ENCODE measurements at places on chromosomes 4 and X. TPM values are rescaled to one million over a fixed set of nuclear protein-coding genes. Genes with fewer than 3 reads are reported as not detected.

Gene IL1RAPL1
- total RNA-seq: under 0.01 TPM

Gene F11
- not detected for total RNA-seq

Gene PRR32
- total RNA-seq: not detected

Gene TRO
- 38.8 TPM for total RNA-seq

Gene ALAS2
- total RNA-seq: 4.6 TPM

Gene FGFR3
- total RNA-seq: 0.54 TPM

Gene GLOD5
- total RNA-seq: 0.27 TPM

Gene PDE5A
- total RNA-seq: 1.3 TPM

Gene TLR6
- total RNA-seq: 4.3 TPM

Gene CT45A5
- total RNA-seq: not detected

Gene SPANXC
- not detected for total RNA-seq

- DNase-seq: no peak
Measured at GRCh38 chr4:5014007-5014682, 5.1 kb downstream of the CYTL1 start.

DNA sequence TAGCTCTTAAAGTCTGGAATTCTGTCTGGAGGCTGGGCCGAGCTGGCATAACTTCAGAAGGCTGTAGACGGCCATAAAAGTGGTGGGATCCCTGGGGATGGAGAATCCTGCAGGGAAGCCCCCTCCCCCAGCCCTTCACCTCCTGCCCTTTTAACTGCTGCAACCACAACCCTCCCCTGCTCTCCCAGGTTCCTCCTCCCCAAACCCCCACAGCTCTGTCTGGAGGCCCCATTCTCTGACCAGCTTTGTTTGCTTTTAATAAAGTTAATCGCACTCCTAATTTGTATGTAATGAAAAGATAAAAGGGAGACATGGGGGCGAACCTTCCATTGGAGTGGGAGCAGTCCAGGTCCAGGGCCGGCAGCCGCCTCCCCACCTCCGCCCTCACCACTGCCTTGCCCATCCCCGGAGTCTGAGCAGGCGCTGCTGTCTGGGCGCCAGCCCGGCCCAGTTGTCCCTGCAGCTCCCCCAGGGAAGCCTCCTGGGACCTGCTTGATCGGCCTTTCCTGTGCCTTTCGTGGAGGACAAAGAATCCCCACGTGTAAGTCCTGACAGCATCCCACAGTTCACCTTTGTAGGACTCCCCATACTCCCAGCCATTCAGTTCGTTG lies 84.3 kb downstream of the PJA1 start:
- DNase-seq: no peak

GRCh38 chrX:22712942-22713341 lies 286.8 kb upstream of the DDX53 start:
- no peak for DNase-seq

GRCh38 chr4:22091352-22091717 lies 142.8 kb upstream of the KCNIP4 start:
- DNase-seq: no peak

- DNase-seq: no peak
Measured at GRCh38 chr4:36164900-36165630, 79.2 kb downstream of the ARAP2 start.

GRCh38 chr4:124777007-124777406 lies 64.5 kb upstream of the ANKRD50 start:
- no peak for DNase-seq

- no peak for DNase-seq
Measured at GRCh38 chrX:44829832-44830231, 14.0 kb upstream of the DUSP21 start.

GRCh38 chr4:110484767-110485166 lies 8.8 kb downstream of the ENPEP start:
- DNase-seq: no peak

DNA sequence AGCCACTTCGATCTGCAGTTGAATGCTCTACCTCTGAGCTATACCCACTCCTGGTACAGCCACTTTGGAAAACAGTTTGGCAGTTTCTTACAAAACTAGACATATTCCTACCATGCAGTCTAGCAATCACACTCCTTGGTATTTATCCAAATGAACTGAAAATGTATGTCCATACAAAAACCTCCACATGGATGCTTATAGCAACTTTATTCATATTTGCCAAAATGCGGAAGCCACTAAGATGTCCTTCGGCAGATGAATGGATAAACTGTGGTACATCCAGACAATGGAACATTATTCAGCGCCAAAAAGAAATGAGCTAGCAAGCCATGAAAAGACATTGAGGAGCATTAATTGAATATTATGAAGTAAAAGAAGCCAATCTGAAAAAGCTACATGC lies 45.3 kb downstream of the PCYT1B start:
- no peak for DNase-seq

DNA sequence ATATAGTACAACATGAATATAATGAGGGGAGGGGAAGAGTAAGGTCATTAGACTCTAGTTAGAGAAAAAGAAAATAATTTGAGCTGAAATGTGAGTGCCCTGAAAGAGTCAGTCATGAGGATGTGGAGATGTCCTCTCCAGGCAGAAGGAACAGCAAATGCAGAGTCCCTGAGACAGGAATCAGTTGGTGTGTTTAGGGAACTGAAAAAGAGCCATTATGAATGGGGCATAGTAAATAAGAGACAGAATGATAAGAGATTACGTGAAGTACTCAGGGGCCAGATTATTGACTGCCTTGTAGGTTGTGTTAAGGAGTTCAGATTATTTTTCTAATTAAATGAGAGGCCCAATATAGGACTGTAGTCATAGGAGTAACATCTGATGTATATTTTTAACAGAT lies 147.0 kb downstream of the PDLIM5 start:
- no peak for DNase-seq

DNA sequence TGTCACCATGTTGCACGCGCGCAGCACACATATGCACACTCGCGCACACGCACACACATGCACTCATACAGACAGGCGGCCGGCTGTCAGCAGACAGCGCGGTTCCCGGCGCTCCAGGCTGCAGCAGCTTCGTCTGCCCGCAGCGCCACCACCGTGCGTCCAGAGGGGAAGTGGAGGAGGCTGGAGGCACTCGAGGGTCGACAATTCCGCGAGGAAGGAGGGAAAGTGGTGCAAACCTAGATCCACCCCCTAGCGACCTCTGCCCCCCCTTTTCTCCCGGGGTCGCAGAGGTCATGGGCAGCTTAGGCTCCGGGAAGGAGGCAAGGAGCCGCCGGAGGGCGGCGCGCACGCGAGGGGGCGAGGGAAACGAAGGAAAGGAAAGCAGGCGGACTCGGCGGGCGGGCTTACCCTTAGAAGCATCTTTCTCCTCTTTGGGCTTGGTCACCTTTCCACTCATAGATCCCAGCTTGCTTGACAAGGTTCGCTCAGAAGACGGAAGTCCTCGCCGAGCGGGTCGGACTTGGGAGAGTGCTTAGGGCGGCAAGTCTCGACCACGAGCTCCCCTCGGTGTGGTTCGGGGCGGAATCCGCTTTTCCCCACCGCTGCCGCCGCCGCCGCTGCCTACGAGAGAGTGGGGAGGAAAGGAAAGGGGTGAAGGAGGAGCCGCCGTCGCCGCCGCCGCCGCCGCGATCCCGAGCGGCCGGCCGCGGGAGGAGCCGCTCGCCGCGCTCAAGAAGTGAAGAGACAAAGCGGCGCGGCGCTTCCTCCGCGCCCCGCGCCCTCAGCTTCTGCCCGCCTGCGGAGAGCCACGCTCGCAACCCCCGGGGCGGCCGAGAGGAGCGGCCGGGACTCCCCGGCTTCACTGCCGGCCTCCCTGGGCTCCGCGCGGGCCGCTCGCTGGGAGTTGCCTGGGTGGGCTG lies 326.6 kb upstream of the F9 start:
- no peak for DNase-seq

DNA sequence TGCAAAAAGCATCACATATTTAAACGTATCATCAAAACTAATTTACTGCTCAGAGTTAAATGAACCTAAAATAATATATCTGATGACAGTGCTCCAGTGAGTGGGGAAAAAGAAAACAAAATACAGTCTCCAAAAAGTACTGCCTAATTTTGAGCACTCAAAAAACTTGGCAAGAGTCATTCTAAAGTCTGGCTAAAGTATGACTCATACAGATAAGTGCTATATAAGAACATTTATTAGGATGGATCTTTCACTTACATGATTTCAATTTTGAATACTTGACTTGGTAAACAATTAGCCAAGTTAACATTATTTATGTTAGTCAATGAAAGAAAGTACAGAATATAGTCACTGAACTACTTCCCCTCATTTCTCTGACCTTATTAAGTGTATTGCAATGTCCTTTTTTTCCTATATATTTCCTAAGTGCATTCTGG lies 27.2 kb downstream of the FBXO8 start:
- no peak for DNase-seq

DNA sequence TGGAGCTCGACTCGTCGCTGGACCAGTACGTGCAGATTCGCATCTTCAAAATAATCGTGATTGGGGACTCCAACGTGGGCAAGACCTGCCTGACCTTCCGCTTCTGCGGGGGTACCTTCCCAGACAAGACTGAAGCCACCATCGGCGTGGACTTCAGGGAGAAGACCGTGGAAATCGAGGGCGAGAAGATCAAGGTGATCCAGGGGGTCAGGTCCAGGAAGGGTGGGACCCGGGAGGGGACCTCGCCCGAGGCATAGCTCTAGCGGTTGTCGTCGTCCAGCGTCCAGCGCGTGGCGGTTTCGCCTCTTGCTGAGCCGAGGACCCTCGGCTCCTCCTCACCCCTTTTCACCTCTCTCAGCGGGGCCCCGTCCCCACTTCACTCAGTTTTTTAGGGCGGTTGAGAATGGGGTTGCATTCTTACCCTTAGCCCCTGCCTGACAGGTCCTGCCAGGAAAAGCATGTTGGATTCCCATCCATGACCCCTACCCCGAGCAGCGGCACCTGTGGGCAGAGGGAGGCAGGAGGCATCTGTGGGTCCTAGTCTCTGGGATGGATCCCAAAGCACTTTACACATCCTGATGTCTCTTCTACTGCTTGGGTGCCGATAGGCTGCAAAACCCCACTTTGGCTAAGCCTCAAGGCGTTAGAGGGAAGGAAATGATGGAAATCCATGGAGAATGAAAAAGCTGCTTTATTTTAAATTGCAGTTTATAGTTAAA lies 524 bp downstream of the RAB33A start:
- DNase-seq: no peak

- DNase-seq: no peak
Measured at GRCh38 chr4:66059556-66059955, 389.3 kb upstream of the EPHA5 start.

- no peak for DNase-seq
Measured at GRCh38 chrX:150513544-150513943, 54.9 kb upstream of the MTM1 start.

GRCh38 chr4:156976147-156976546 lies 4.5 kb upstream of the PDGFC start:
- DNase-seq: no peak

GRCh38 chr4:119209077-119209476 lies 3.4 kb upstream of the USP53 start:
- DNase-seq: no peak

DNA sequence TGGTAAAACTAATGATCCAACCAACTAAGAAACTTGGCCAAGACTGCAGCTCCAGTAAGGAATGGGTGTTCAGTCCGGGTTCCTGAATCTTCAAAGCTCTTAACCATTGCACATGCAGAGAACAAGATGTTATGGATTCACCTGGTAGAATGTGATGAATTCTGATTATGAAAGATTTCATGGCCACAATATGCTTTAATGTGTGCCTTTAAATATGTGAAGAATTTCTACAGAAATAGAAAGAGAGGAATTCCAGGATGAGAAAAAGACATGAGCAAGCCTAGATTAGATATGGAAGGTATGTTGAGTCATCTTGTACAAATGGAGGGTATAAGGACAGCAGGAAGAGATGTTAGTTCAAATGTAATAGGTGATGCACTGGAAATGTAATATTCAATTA lies 472.2 kb upstream of the TENM3 start:
- DNase-seq: no peak

DNA sequence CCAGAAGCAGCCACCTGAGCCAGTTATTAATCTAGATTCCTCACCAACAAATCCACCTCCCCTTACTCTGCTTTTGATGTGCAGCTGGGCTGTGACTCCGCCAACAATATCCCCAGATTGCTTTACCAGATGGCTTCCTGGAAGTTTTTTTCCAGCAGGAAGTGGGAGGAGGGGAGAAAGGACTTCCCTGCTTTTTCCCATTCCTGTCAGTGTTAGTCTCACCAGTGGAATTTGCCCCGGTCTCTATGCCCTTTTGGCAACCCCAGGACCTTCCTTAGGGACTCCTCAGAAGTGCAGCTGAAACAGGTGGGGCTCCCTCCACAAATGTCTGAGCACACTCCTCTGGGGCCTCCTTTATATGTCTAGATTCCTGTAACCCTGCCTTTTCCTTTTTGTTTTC lies 465.2 kb upstream of the IGFBP7 start:
- no peak for DNase-seq

DNA sequence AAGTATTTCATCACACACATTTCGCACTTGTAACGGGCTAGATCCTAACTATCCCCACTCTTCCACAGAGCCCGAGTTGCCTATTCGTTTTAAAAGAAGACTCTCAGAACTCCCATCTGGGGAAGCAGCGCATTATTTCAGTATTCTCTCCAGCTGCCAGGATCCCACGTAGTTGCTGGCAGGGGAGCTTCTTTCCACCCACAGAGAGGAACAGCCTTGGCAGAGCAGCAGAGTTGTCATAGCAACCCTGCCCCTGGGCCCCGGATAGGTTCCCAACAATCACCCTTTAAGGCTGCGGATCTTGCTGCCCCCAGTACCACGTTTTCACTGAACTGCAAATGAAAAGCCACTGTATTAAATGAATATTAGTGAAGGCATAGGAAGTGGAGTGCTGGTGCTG lies 106.7 kb downstream of the GPM6A start:
- DNase-seq: no peak

DNA sequence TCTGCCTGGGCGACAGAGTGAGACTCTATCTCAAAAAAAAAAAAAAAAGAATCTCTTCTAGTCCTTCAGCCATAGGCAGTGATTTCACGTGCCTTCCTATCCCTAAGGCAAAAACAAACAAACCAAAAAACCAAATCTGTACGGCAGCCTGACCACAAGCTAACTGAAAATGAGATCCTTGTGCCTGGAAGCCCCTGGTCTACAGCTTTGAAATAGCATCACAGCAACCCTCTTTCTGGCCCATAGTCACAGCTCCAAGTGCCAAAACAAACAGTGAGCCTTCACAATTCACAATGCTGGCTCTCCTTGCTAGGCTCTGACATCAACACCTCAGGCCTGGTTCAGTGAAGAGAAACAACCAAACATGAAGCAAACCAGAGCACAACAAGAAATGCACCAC lies 46.1 kb downstream of the TMEM150C start:
- no peak for DNase-seq

- DNase-seq: no peak
Measured at GRCh38 chr4:151866592-151866918, 105.7 kb upstream of the GATB start.

DNA sequence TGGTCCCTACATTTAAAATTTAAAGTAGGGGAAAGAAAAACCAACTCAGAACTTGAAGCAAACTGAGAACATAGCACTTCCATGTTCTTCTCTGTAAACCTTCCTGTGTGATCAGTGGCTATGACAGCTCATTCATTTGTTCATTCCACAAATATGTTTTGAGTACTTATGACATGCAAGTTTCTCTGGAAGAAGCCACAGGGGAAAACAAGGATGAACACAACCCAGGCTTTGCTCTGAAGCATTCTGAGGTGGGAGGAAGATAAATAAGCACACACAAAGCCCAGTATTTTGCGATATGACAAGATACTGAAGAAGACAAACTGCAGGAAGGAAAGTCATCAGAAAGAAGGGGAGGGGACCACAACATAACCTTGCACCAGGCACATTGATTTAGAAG lies 96.4 kb downstream of the CHIC2 start:
- no peak for DNase-seq

Data from hematopoietic multipotent progenitor cell (in vitro differentiated cells).